ENCODE measurements at places on chromosomes 11 and 22.

- no peak for DNase-seq
These were observed 103.1 kb downstream of the NAT10 start for GRCh38 chr11:34208266-34209135.

- DNase-seq, result no peak
These were observed 35.7 kb upstream of the GAB2 start for GRCh38 chr11:78453140-78453935.

GRCh38 chr22:37994049-37994448 lies 9.7 kb upstream of the SOX10 start:
- DNase-seq, result no peak

- DNase-seq, result no peak
These were observed 35.0 kb downstream of the PPFIBP2 start for GRCh38 chr11:7548659-7549274.

DNA sequence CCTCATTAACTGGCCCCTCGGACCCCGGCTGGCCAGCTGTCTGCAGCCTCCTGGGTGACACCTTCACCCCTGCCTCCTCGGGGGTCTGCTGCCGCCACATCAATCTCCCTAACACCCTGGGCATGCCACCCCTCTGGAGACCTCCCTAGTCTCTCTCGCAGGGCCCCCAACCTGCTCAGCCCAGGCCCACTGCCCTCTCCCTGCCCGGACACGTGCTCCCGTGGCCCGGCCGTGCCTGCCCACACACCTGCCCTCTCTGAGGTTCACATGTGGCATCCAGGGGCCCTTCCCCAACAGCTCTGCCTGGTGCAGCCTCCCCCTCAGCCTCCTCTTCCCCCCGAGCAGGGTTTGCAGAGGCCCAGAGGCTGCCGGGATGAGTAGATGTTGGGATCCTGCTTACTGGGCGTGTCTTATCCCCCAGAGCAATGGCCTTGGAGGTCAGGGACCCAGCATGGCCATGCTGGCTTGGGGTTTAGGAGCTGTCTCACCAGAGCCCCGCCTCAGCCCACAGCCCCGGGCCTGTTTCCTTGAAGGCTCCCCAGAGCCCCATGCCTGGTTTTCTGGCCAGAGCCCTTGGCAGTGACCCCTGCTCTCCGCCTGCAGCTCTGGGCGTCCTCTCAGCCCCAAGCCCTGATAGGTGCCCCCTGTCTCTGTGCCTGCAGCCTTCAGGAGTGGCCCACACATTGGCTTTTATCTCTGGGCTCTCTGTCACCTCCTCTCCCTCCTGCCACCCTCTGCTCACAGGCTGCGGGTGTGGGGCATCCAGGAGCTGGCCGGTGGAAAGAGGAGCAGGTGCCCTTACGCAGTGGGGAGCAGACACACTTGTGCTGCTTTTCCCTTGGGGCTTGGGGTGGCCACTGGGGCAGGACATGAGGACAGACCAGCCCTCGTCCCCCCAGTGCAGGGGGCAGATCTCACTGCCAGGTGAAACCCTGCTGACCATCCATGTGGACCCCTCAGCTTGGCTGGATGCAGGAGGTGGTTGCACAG lies 25.7 kb upstream of the SEPTIN5 start:
- no peak for DNase-seq

DNA sequence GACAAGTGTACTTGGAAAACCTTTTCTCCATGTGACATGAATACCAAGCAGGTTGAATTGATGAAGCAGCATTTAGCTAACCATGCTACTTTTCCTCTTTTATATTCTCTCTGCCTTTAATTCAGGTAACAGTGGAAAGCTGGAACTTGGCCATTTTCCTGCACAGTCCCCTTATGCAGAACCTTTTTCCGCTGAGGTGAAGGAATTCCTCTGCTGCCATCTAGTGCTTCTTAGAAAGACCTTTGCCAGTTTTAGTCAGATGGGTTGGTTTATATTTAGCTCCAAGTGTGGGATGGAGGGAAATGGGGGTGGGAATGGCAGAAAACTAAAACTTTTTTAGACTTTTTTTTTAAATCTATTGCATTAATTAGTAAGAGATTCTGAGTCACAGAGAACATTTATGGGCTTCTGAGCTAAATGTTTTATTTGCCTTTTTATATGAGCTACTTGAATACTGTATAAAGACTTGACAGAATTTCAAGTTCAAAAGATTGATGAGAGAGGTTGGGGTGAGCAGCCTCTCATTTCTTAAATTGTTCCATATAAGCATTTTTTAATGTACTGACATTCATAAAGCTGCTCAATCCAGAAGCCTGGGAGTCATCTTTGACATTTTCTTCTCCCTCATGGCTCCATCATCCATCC lies 153.9 kb upstream of the ZC3H12C start:
- peak; percentile 86 for DNase-seq

DNA sequence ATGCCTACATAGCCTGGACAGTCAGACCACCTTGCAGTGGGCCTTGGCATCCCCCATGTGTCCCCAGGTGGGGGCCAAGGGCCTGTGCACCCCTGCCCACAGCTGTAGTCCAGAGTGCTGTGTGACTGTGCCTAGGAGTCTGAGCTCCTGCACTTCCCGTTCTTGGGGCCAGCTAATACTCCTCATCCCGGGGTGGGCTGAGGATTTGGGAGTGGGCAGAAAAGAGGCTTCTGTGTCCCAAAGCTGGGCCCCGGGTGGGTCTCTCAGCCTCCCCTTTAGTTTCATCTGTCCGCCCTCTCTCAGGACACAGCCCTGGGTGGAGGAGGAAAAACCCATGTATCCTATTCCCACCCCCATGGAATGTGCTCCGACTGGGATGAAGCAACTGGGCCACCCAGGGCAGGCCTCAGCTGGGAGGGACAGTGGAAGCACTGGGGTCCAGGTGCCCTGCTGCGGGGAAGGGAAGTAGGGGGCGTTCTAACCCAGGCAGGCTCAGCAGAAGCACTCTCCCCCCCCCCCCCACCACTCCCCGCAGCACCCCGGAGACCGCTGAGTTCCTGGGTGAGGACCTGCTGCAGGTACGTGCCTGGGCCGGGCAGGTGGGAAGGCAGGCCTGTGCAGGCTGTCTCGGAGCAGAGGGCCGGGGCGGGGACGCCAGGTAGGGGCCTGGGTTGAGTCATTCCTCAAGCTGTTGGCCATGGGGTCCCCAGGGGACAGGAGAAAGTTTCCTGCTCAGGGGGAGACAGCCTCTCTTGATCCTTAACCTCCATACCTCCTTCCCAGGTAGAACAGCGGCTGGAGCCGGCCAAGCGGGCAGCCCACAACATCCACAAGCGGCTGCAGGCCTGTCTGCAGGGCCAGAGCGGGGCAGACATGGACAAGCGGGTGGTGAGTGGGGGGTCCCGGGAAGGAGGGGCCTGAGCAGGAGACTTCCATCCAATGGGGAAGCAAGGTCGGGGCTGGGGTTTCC lies 1.4 kb downstream of the SH3BP1 start:
- DNase-seq, result peak; percentile 20
